Nasal cavity respiratory epithelium epithelial cell of viscerocranial mucosa (primary cell): ENCODE measurements at places on chromosomes 13 and 19. TPM values are rescaled to one million over a fixed set of nuclear protein-coding genes. Genes with fewer than 3 reads are reported as not detected.

CGB2 gene
- not detected in 2 replicates for total RNA-seq

FAM98C gene
- 8.0 and 14.0 TPM in 2 replicates for total RNA-seq

ZNF729 gene
- not detected in 2 replicates for total RNA-seq

ZNF575 gene
- total RNA-seq: under 0.01 and 0.07 TPM in 2 replicates

SIGLEC7 gene
- total RNA-seq: not detected in 2 replicates

NLRP7 gene
- under 0.01 TPM in 1 of 2 replicates, not detected in the other for total RNA-seq

TMIGD2 gene
- not detected in 2 replicates for total RNA-seq

MISP3 gene
- total RNA-seq: 0.34 and 1.00 TPM in 2 replicates

CRYL1 gene
- 19.0 and 22.2 TPM in 2 replicates for total RNA-seq

POSTN gene
- 1.0 and 54.7 TPM in 2 replicates for total RNA-seq

TSKS gene
- total RNA-seq: 0.34 TPM in 1 of 2 replicates, not detected in the other

IGFL3 gene
- not detected in 2 replicates for total RNA-seq

SRRM5 gene
- 0.07 TPM in 1 of 2 replicates, not detected in the other for total RNA-seq

GPATCH1 gene
- 6.5 and 9.4 TPM in 2 replicates for total RNA-seq

LHB gene
- total RNA-seq: 0.21 and 0.34 TPM in 2 replicates

FXYD1 gene
- not detected in 2 replicates for total RNA-seq

IGFL1 gene
- under 0.01 TPM in 1 of 2 replicates, not detected in the other for total RNA-seq

CCDC122 gene
- 11.3 and 14.5 TPM in 2 replicates for total RNA-seq

GFY gene
- total RNA-seq: not detected in 2 replicates

ADGRE1 gene
- not detected in 2 replicates for total RNA-seq

SLC25A41 gene
- 0.21 TPM in 1 of 2 replicates, not detected in the other for total RNA-seq

CD33 gene
- not detected in 2 replicates for total RNA-seq

MBD3L2 gene
- not detected in 2 replicates for total RNA-seq

ASF1B gene
- total RNA-seq: under 0.01 and 0.28 TPM in 2 replicates

OLFM2 gene
- 1.7 and 20.1 TPM in 2 replicates for total RNA-seq

HCN2 gene
- total RNA-seq: 0.34 and 1.3 TPM in 2 replicates

TMEM91 gene
- total RNA-seq: 8.7 and 9.2 TPM in 2 replicates

FXYD7 gene
- total RNA-seq: not detected in 2 replicates

ZNF737 gene
- 4.1 and 12.5 TPM in 2 replicates for total RNA-seq

RUBCNL gene
- 0.07 and 0.68 TPM in 2 replicates for total RNA-seq

ZNF546 gene
- total RNA-seq: 0.68 and 3.0 TPM in 2 replicates

TEX29 gene
- not detected in 2 replicates for total RNA-seq

ARMC6 gene
- total RNA-seq: 44.4 and 60.5 TPM in 2 replicates

ZNF155 gene
- total RNA-seq: 9.2 and 10.4 TPM in 2 replicates

EDDM13 gene
- total RNA-seq: 0.36 TPM in 1 of 2 replicates, not detected in the other

ZNF835 gene
- total RNA-seq: under 0.01 and 0.36 TPM in 2 replicates

ZNF726 gene
- 1.7 and 2.4 TPM in 2 replicates for total RNA-seq

ZNF225 gene
- total RNA-seq: 3.1 and 4.6 TPM in 2 replicates

ARL11 gene
- under 0.01 TPM in 1 of 2 replicates, not detected in the other for total RNA-seq

CNN2 gene
- 143 and 272 TPM in 2 replicates for total RNA-seq

ADAT3 gene
- total RNA-seq: 1.4 and 3.3 TPM in 2 replicates

C19orf85 gene
- not detected in 2 replicates for total RNA-seq

SERP2 gene
- total RNA-seq: 0.36 and 0.68 TPM in 2 replicates

RASL11A gene
- 0.64 and 2.1 TPM in 2 replicates for total RNA-seq

CD177 gene
- 0.34 and 0.85 TPM in 2 replicates for total RNA-seq

KIR3DL1 gene
- total RNA-seq: not detected in 2 replicates

ZNF607 gene
- total RNA-seq: 5.5 and 10.5 TPM in 2 replicates

RSPH6A gene
- under 0.01 and 0.07 TPM in 2 replicates for total RNA-seq

CELF5 gene
- 0.07 TPM in 1 of 2 replicates, not detected in the other for total RNA-seq

HIF3A gene
- total RNA-seq: 0.71 TPM in 1 of 2 replicates, not detected in the other

NCR1 gene
- total RNA-seq: not detected in 2 replicates

ZNF541 gene
- under 0.01 TPM in 2 replicates for total RNA-seq
